ENCODE measurements at places on chromosomes 1 and 21.

DNA sequence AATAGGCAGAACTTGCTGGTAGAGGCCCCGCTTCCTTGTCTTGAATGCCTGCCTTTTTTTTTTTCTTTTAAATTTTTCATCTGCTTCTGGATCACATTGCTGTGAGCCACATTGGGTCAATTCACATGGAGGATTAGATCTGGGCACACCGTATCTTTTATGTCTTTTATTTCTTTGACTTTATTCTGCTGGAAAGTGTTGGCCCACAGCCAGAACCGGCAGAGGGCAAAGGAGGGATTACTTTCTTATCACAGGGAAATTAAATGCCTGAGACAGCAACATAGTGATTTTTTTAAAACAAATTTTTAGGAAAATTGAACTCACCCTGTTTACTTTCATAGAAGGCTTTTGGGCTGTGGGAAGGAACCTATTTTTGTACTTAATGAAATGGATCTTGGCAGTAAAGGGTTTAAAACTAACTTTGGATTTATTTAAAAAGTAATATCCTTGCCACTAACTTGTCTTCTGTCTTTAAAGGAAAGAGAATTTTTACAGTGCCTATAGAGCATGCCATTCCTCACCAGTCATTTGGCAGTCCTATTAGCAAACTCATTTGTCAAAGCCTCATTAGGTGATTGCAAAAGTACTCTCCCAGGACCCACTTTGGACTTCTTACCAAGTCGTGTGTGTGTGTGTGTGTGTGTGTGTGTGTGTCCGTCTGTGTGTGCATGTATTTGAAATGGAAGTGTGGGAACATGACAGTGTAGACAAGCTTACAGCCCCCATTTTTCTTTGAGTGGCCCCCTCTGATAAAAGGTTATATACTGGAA, 68.4 kb downstream of the ST6GALNAC3 start:
- DNase-seq: no peak

GRCh38 chr21:45255381-45256020, 32.2 kb downstream of the POFUT2 start:
- DNase-seq: no peak

- peak; percentile 58 for DNase-seq
Measured at GRCh38 chr1:209590405-209590804, 6.9 kb downstream of the CAMK1G start.

GRCh38 chr1:2382621-2383361, 8.6 kb downstream of the MORN1 start:
- peak; percentile 37 for DNase-seq

DNA sequence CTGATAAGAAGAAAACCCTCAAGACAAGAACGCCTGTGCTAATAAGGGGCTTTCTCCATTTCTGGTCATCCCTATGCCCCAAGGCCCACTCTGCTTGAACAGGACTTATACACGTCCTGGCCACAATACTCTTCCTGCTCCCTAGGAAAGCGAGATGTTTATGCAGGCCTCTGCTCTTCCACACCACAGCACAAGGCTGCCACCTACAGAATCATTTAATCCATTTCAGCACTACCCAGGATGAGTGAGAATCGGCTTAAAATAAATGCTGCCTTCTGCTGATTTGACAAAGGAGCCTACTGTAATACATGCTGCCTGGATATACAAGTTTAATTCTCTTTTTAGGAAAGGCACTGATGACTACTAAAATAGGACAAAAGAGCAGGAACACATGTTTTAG, 29.4 kb downstream of the FRRS1 start:
- DNase-seq: peak; percentile 41

DNA sequence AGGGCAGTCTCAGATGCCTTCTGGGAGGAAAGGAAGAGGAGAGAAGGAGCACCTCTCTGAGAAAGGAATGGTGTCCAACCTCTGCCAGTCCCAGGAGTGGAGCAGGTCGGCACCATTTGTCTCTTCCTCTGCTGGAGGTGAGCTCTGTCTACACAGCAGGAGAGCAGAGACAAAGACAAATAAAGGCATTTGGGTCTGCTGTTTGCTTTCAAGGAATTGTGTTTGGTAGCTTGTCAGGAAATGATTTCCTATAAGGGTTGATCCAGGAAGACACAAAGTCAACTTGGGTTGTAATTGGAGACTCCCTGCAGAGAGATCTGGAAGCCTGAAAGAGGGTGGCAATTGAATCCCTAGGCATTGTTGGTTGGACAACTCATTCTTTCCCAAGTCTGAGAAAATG, 34.5 kb upstream of the PLXNA2 start:
- no peak for DNase-seq

GRCh38 chr1:187451238-187451637, 622.5 kb downstream of the PLA2G4A start:
- no peak for DNase-seq

DNA sequence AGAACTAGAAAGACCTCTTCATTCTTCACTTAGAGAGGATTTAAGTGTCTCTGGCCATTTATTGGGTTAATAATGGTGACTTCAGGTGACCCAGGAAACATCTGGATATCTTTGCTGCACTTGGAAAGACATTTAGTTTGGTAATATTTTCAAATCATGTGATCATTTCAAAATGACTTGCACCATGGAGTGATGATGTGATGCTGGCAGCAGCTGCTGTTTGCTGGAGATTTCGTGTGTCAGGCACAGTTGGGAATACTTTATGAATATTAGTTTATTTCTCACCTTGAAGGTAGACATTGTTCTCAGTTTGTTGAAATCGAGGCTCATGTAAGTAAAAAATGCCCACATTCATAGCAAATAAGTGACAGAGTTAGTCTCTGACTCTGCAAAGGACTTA, 236.0 kb downstream of the DISC1 start:
- DNase-seq: no peak

- no peak for DNase-seq
Measured at GRCh38 chr1:111470596-111470995, 3.2 kb upstream of the C1orf162 start.

DNA sequence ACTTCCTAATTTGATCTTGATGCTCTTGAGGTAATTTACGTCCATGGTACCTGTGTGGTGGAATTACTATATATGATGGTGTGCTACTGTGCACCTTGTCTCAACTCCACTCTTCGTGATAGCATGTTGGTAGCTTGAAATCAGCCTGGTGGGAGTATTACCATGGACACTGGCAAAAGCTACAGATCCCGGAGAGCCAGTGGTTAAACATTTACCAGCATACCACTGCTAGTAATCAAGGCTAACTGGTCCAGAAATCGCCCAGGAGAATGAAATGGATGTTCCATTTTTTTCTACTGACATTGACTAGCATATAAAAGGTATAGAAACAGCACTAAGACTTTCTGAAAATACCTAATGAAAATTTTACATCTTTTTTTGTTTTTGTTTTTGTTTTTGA, 30.6 kb downstream of the ELK4 start:
- no peak for DNase-seq

DNA sequence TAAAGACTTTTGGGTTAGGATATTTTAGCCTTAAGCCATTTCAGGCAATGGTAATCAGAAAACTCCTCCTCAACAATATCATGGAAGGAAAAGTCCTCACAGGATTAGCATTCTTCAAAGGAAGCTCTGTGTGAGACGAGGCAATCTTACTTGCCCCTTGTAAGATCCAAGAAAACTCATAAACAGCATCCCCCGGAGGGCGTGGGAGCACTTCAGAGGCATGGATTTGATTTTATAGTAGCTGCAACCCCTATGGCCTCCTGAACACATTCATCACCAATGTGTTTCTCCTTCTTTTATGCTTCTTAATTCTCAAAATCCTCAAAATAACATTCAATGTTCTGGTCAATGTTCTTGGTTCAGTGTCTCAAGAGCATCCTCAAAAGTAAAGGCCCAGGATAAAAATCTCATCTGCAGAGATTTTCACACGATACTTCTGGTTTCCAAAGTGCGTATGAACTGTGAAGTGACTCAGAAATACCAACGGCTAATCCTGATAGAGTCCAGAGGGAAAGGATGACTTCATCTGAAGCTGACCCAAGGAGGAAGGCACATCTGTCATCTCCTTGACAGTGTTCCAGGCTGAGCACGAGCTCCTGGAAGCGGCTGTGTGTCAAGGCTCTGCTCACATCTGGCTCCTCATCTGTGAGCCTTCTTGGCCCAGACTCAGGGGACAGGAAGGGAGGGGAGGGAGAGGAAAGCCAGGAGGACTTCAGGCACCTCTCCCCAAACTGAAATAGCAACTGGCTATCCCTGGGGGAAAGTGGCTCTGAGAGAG, 49.3 kb upstream of the PSEN2 start:
- DNase-seq: peak; percentile 97

GRCh38 chr1:183957216-183957830, 80.2 kb downstream of the COLGALT2 start:
- no peak for DNase-seq

- no peak for DNase-seq
Measured at GRCh38 chr1:157704878-157705277, 4.3 kb upstream of the FCRL3 start.

DNA sequence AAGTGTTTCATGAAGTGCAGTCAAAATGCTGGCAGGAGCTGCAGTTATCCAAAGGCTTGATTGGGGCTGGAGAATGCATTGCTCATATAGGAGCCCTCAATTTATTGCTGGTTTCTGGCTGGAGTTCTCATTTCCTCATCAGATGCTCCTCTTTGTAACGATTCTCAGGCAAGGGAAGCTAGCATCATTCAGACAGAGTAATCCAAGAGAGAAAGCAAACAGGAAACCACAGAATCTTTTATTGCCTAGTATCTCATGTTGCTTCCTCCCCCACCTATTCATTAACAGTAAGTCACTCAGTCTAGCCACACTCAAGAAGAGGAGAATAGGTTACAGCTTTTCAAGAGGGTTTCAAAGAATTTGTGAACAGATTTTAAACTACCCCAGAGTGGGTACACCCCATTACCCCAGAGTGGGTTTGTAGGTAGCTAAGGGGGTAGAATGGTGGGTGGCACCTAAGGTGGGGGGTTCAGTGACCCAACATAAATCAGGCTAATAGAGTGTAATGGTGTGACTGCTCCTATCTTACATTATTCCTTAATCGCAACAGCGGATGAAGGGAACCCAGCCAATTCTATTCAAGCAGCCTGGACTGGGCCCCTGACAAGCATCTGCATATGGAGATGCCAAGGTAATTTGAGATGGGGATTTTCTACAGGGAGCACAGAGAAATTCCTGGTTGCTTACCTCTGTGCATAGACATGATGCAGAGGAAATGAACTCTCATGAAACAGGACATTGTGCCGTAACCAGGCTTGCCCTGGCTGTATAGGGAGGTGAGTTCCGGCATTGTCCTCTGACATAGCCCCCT, 67.1 kb downstream of the KCNJ15 start:
- peak; percentile 82 for DNase-seq

- no peak for DNase-seq
Measured at GRCh38 chr1:160637821-160638539, 8.9 kb downstream of the SLAMF1 start.

GRCh38 chr21:25494804-25495203, 112.5 kb downstream of the MRPL39 start:
- DNase-seq: no peak
